ENCODE measurements at places on chromosomes 5 and 9.

DNA sequence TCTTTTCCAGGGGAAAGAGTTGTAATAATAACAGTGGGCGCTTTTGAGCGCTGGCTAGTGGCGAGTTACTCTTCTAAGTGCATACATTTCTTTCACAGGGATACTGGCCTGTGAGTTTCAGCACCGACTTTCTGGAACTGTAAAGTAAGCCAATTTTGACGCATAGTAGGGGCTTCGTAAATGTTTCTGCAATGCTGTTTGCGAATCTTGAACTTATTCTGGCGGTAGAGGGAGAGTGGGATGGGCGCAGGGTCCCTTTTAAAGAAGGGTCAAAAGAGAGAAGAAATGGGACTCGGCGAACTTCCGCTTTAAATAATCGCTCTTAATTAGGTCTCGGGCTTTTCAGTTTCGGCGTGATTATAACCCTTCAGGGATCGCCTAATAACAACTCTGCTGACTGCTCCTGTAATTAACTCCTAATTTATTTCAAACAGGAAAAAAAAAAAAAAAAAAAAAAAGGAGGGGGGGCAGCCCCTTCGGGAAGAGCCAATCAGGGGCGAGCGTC lies 351 bp upstream of the MSX2 start:
- peak; percentile 47 for DNase-seq

DNA sequence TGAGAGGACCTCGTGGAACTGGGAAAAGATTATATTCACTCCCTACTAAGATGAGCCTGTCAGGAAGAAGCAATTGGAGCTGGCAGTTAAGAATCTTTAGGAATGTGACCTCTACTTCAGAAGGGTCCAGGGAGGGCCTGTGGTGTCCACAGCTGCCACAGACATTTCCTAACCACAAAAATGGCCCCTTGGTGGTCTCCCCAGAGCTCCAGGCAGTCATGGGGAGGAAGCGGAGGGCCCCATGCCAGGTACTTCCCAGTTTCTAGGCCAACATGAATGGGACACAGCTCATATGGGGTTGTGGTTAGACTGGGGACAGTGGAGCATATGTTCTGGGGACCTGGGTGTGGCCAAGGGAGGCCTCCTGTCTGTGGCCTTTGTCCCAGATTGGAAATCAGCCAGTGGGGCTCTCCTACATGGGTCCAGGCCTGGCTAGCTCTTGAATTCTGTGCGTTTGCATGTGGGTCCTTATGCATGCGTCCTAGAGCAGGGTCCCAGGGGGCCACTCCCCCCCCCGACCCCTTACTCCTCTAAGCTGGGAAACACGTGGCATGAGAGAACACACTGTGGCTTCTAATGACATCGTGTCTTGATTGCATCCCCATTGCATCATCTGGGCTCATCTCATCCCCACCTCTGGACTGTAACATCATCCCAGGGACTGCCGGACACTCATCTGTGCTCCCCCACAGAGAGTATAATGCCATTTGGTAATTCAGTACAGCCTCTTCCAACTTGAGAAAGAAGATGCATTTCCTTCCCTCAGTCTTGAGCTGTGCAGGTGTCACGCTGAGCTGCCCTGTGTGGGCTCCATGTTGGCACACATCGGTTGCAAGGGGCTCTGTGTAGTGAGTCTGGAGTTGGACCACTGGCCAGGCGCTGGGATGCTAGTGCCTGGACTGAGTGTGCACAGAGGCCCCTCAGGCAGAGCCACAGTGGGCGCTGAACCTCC lies 31.3 kb downstream of the IRF1 start:
- no peak for DNase-seq

DNA sequence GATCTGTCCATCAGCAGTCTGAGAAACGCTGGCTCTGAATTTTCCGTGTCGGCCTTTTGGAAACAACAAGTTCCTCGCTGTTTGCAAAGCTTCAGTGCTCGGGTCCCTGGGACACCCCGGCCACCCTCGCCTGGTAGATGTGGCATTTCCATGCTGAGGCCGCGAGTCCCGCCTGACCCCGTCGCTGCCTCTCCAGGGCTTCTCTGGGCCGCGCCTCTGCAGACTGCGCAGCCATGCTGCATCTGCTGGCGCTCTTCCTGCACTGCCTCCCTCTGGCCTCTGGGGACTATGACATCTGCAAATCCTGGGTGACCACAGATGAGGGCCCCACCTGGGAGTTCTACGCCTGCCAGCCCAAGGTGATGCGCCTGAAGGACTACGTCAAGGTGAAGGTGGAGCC lies 4.7 kb downstream of the NTNG2 start:
- DNase-seq = no peak

GRCh38 chr5:3933966-3934365 lies 338.3 kb downstream of the IRX1 start:
- DNase-seq = no peak

DNA sequence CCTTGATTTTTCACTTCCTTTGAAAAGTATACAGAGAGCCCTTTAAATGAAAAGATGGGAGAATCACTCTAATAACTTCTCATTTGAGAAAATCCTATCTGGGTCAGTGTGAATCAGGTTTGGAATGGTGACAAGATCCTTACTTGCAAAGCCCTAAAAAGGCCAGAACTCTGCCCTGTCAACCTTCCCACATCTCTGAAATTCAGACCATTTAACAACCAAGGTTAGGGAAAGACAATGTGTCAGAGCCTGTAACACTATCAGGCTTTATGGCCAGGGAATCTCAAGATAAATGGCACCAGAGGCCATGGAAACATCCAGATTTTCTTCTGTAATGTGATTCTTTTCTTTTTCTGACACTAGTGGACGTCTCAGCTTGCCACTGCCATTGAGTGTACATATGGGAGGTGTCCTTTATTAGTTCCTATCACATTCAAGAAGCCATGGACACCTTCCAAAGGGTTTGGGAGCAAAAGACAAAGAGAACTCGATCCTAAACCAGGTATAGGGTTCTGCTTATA lies 165.7 kb upstream of the GPR151 start:
- DNase-seq = no peak

GRCh38 chr5:140607031-140607430 lies 25.9 kb downstream of the CD14 start:
- no peak for DNase-seq

DNA sequence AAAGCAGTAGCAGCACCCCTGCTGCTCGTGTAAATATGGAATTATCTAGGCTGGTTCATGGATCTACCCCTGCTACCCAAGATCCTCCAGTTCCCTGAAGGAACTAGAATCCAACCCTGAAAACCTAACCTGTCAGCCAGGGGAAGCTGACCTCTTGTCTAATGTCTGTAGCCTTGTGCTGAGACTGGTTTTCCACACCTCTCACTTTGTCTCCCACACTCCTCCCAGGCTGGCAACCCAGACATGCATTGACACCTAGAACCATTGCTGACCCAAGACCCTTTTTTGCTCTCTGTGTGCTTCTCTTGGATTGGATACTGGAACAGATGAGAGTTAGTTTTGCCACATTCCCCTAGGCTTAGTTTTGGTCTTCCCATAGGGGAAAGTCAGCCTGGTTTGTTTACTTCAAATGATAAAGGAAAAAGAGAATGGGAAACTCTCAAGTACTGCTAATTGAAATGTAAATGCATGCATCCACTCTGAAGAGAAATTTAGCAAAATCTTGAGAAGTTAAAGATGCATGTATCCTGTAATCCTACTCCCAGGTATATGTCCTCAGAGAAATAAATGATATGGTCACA lies 36.6 kb upstream of the NR4A3 start:
- DNase-seq = no peak
